ENCODE measurements at places on chromosomes 6 and 20. TPM values are rescaled to one million over a fixed set of nuclear protein-coding genes. Genes with fewer than 3 reads are reported as not detected.

- no peak for DNase-seq
Observed at GRCh38 chr6:135158397-135158796, 22.7 kb upstream of the MYB start.

DNA sequence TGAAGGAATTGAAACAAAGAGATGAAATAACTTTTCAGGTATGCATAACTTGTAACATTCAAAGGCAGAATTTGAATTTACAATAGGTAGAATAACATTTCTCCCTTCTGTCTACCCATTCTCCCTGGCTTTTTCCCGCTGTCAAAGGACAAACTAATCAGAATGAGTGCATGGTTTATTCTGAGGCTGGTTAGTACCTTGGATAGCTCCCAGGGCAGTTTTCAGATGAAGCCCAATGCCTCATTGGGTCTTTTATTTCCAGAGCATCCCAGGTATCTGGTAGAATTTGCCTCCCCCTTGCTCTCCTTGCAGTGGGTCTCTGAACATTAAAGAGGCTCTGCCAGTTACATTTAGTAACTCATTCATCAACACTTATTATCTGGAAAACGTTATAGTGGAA is 665.5 kb downstream of the BCKDHB start:
- DNase-seq: no peak

GRCh38 chr6:25017932-25018567 is 82.3 kb upstream of the RIPOR2 start:
- peak; percentile 83 for DNase-seq

GRCh38 chr6:56724455-56724854 is 81.8 kb upstream of the DST start:
- DNase-seq: no peak

DNA sequence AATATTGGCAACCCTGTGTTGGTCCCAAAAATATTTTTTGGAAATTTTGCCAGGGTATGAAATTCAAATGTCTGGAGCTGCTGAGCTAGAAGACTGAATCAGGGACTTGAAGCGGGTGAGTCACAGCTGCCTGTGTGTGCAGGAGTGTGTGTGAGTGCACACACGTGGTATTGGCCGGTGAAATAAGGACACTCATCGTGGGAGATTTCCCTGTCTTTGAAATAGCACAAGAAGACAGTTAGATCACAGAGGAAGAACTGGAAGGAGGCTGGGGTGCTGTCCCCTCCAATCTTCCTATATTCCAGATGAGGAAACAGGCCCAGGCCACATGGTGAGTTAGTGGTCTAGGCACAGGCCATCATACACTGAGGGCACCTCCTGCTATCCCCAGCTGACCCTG is 123.8 kb upstream of the MLN start:
- no peak for DNase-seq

- no peak for DNase-seq
Observed at GRCh38 chr6:129212081-129212480, 329.1 kb downstream of the LAMA2 start.

- DNase-seq: peak; percentile 16
Observed at GRCh38 chr6:27669295-27669623, 196.4 kb upstream of the ZNF184 start.

GRCh38 chr6:170523256-170524171 is 29.6 kb downstream of the PSMB1 start:
- no peak for DNase-seq

Gene LGSN
- not detected for total RNA-seq

Gene OR2H1
- total RNA-seq: not detected

Gene SRSF12
- not detected for total RNA-seq

Gene MYLK2
- total RNA-seq: 0.18 TPM

Gene BFSP1
- 13.8 TPM for total RNA-seq

Gene EYA4
- 9.8 TPM for total RNA-seq

Gene THEMIS
- total RNA-seq: not detected
